H7 (cell line): ENCODE measurements at places on chromosomes 7 and 10. TPM values are rescaled to one million over a fixed set of nuclear protein-coding genes. Genes with fewer than 3 reads are reported as not detected.

GRCh38 chr7:43015301-43015700 lies 83.1 kb downstream of the MRPL32 start:
- no peak for DNase-seq

Gene NUTM2E
- 0.10 and 0.15 TPM in 2 replicates for total RNA-seq

GRCh38 chr10:56805022-56805421 lies 444.0 kb upstream of the ZWINT start:
- no peak for DNase-seq

DNA sequence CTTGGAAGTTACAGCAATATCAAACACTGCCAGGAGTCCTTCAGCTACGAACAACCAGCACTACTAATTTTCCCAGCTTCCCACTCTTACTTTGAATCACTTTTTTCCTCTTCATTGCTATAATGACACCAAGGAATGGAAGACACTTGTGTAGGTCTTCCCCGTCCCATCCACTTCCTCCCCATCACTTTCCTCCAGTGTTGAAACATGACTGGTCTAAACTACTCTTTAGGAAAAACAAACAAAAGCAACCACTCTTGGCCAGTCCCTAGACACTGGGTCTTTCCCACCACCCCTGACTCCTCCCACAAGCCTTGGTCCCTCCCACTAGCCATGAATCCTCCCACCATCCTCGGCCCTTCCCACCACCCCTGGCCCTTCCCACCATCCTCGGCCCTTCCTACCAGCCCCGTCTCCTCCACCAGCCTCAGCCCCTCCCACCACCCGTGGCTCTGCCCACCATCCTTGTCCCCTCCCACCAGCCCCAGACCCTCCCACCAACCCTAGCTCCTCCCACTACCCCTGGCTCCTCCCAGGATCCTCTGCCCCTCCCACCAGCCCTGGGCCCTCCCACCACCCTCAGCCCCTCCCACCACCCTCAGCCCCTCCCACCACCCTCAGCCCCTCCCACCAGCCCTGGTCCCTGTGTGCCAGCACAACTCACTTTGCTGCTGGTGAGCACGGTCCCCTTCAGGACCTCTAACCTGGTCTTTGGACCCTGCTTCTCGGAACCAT lies 68.5 kb downstream of the CXCL12 start:
- peak; percentile 91 for DNase-seq

Gene TFEC
- total RNA-seq = not detected in 2 replicates

- no peak for DNase-seq
Observed at GRCh38 chr7:20514364-20514763, 101.1 kb upstream of the ABCB5 start.

DNA sequence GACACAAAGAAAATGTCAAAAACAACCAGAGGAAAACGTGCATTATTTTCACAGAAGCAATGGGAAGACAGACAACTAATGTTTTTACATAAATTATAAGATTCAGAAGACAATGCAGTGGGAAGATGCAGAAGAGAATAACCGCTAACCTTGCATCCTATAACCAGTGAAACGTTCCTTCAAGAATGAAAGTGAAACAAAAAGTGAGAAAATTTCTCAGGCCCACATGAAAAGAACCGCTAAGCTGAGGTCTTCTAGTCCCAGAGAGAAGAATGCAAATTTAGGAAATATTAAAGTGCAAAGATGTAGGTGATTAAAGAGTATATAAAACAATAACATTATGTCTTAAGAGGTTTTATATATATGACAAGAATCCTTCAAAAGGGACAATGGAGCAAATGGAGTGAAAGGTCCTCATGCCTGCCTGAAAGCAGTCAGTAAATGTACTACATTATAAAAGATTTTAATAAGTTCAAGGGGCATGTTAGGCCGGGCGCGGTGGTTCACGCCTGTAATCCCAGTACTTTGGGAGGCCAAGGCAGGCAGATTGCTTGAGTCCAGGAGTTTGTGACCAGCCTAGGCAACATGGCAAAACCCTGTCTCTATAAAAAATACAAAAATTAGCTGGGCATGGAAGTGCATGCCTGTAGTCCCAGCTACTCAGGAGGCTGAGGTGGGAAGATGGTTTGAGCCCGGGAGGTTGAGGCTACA lies 43.1 kb upstream of the DDC start:
- no peak for DNase-seq

GRCh38 chr7:41448104-41448503 lies 254.8 kb downstream of the INHBA start:
- no peak for DNase-seq

- DNase-seq = no peak
Observed at GRCh38 chr7:156895024-156895780, 2.2 kb upstream of the LMBR1 start.

GRCh38 chr7:100678291-100678984 lies 4.9 kb downstream of the GNB2 start:
- DNase-seq = peak; percentile 78

- no peak for DNase-seq
Observed at GRCh38 chr7:99929730-99930053, 272 bp upstream of the GJC3 start.

- DNase-seq = no peak
Observed at GRCh38 chr10:45592926-45593325, 79.6 kb downstream of the ZFAND4 start.
